Posterior cingulate gyrus (tissue), 11 donors: ENCODE measurements at places on chromosomes 11 and 22.
A peak's percentile ranks its signal among the peaks of the same experiment; 100 is the strongest.

- no peak for DNase-seq
Measured at GRCh38 chr11:58861533-58861932, 17.0 kb upstream of the GLYATL2 start.

DNA sequence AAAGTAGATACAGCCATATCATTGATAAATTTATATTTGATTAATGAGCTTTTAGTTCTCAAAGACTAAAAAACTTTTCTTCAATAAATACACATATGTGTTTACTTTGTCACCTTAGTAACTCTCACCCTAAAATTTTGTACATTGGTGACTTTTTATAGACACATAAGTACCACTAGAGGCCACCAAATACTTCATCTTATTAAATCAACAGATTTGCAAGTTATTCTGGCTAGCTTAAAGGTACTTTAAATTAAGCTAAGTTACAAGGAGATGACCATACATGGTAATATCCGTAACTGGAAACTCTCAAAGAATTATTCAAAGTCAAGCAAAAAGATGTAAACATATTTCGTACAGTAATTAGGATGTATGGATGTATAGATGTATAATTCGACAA lies 112.2 kb downstream of the SBF2 start:
- no peak for DNase-seq

- no peak for DNase-seq
Measured at GRCh38 chr11:108854346-108854745, 189.5 kb downstream of the DDX10 start.

DNA sequence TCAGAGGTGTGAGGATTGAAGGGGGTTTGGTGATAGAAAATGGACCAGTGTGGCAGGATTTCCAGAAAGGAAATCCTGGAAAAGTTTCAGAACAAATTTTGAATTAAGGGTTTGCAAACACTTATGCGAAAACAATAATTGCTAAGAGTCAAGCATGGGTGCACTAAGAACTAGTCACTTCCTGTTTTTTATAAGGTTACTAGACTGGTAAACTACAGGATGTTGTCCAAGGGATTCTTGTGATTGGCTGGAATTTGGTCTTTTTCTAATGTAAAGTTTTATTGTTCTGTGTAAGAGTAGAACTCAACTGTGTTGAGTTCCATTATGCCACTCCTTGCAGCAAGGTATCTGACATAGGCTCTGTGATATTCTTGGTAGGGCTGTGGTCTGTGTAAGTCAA lies 54.1 kb downstream of the LIF start:
- DNase-seq, result no peak

DNA sequence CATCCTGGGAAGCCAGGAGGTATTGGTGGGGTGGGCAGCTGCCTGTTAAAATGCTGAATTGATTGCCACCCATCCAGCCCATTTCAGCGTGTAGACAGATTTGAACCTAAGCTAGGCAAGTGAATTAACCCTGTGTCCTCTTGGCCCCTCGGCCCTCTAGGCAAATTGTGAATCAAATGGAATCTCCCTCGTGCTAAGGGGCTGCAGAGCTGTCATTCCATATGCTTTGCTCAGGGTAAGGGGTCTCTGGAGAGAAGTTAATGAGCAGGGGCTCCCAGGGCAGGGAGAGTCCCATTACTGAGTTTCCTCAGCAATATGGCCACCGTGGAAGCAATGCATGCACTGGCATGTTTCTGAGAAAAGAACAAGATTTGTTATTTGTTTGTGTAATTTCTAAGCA lies 117.7 kb upstream of the RCN1 start:
- DNase-seq, result no peak

DNA sequence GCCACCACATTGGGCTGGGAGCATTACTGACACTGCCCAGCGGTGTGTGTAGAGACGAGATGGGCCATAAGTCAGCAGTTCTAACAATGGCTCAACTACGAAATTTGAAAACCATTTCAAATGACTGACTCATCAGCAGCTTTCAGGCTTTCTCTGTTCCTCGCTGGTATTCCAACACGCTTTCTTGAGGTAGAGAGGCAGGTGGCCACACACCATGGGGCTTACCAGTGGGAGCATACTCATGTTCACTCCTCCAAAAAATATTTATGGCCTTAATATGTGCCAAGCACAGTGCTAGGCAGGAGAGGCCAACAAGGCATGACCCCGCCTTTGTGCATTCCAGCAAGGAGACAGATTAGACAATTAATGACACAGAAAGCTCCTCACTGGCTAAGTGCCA lies 20.3 kb downstream of the ARFGAP2 start:
- DNase-seq, result no peak

DNA sequence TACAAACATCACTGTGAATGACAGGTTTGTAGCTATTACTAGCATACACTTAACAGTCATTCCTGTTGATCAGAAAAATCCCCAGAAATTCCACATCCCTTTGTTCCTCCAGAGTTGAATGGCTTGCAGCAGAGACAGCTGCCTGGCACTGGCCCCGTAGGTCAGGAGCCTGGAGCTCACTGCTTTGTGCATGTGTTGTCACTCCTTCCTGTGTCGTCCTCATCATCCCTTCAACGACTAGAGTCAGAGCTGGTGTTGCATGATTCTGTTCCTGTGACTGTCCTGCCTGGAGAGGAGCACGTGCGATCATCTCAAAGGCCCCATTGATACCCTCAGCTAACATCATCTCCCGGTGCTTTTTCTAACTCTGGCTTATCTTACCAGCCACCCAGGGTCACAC lies 58.3 kb downstream of the LDLRAD3 start:
- DNase-seq, result no peak

DNA sequence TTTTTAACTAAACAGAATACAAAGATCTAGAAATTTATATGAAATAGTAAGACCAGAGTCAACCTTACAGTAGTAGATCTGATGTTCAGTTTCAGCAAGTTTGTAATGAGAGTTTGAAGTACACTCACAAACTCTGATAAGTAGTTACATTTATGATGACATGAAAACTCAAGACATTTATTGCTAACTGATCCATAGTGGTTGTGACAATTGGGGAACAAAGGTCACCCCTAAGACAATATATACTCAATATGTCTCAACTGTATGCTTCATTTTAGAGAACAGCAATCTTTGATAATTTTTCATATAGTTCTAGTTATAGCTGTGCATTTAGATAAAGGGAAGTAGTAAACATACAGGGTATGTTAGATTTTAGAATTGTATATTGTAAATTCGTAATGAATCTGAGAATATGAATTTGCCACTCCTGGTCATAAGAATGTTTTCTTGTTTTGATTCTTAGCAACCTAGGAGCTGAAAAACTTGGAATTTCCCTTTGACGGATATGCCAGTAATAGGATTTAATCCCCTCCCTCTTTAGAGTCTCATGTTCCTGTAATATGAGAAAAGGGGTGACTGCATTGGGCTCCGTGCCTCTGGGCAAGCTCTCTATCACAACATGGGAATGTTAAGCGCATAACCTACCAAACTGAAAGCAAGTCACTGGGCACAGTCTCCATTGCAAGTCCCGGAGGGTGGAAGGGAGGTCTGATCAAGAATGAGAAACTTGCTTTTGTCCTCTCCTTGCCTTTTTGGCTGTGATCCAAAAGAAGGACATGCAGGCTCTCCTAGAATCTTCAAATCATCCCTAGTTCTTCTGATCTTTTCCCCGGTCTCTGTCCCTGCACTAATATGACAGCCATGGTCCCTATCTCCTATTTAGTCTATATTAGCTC lies 11.4 kb downstream of the OR10D3 start:
- DNase-seq, result no peak

- DNase-seq, result no peak
Measured at GRCh38 chr22:43296276-43296902, 46.8 kb downstream of the SCUBE1 start.

DNA sequence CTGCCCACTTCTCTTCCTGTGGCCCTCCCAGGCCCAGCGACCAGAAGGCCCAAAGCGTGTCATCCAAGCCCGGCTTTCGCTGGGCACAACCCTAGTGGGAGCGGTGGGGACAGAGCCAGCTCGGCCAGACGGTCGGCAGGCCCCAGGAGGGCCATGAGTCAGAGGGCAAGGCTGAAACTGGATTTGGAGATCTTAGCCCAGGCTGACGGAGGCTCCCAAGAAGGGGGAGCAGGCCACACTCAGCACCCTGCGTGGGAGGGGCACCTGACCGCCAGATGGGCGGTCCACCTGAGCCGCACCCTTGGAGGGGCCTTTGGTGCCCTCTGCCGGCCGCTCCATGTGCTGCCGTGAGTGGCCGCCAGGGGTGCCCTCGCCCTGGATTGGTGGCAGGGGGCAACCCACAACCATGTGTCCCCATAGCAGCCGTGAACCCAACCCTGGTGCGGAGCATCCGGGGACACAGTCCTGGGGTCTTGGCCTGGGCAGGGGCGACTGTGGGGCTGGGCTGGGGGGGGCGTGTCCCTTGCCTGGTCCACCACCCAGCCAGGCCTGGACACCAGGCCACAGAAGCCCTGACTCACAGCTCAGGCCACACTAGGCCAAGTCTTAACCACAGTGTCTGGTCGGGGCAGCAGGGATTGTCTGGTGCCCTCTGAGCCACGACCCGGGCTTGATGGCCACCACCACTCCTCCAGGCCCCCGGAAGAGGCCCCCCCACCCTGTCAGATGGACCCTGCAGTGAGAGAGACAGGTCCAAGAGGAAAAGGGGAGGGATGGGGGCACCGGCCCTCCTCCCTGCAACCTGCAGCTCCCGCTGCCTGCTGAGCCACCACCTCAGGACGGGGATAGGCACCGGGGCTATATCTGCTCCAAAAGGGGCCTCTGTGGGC lies 19.2 kb upstream of the TALDO1 start:
- DNase-seq, result peak; percentile 73

GRCh38 chr11:76629116-76629852 lies 41.3 kb downstream of the LRRC32 start:
- no peak for DNase-seq

- no peak for DNase-seq
Measured at GRCh38 chr11:69905611-69906452, 86.6 kb upstream of the FGF3 start.

GRCh38 chr11:126601136-126601535 lies 245.7 kb downstream of the ST3GAL4 start:
- DNase-seq, result no peak

DNA sequence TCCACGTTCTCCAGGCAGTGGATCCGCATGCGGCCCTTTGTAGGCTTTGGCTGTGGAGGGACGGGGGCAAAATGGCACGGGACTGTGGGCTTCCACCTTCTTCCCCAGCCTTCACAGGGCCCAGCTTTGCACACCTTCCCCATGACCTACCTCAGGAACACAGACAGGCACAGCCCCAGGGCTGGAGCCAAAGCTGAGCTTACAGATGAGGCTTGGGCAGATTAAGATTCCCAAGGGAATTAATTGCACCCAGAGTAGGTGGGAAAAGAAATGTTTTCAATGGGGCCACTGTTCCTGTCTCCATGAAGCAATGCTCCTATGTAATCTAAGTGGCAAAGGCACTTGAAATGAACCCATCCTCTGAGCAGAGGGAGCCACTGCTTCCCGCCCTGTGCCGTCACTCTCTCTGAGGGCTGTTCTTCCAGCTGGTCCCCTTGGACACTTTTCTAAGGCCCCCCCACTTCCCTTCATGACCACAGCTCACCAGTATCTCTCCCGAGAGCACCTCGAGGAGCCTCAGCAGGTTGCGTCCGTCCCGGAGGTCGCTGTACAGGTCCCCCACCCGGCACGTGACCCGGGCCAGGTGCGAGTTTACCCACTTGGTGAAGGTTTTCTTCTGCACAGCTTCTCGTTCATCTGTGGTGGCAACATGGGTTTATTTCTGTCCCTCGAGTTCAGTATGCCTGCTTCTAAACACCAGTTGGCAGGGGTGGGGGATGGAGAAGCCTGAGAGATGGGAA lies 13.5 kb downstream of the SPTBN2 start:
- DNase-seq, result peak; percentile 67

GRCh38 chr11:2515401-2516275 lies 70.8 kb downstream of the KCNQ1 start:
- peak; percentile 2 for DNase-seq

- peak; percentile 93 for DNase-seq
Measured at GRCh38 chr22:45817745-45818423, 146.2 kb downstream of the ATXN10 start.

DNA sequence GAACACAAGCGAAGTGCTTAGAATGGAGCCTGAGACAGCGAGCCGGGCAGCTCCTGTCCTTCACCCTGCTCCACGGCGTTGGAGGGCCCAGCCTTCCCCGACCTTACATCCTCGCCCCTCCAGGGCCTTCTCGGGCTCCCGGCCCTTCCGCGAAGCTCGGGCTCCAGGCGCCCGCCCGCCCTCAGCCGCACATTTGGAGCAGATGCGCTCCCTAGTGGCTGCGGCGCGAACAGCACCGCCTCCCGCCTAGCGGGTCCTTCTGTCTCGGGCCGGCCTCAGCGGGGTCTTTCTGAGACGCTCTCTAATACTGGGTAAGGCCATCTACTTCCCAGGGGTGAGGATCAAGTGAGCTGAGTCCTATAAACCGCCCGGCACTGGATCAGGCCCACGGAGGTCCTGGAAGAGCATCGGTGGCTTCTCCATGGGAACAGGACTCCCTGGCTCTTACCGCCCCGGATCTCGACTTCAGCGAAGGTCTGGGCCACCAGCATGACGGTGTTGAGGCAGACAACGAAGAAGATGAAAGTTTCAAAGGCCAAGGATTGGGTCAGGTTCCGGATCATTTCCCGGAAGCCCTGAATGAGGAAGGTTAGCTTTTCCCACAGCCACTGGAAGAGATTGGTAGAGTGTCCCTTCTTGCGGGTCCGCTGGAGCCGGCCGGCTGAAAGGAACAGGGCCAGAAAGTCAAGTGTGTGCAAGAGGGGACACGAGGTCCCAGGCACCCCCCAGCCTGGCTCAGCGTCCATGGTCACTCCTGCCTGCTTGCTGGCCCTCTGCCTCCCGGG lies 3.7 kb downstream of the CATSPER1 start:
- DNase-seq, result peak; percentile 94

GRCh38 chr11:60905551-60906113 lies 753 bp downstream of the PRPF19 start:
- no peak for DNase-seq
